ELR (cell line): ENCODE measurements at places on chromosomes 13 and 19.

DNA sequence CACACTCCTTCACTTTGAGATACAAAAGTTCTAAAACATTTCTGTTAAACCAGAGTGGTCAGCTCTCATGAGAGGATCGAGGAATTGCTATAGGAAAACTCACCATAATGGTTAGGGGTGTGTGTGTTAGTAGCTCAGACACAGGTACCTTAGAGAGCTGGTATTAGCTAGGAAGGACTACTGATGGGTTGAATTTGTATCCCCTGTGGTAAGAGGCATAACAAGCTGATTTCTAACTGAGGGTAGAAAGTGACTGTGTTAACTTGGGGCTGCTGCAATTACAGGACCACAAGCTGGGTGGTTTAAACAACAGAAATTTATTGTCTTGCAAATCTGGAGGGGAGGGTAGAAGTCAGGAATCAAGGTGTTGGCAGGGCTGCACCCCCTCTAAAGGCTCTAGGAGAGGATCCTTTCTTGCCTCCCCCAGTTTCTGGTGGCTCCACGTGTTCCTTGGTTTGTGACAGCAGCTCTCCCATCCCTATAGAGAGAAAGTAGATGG, 17.4 kb downstream of the LEUTX start:
- DNase-seq: no peak

DNA sequence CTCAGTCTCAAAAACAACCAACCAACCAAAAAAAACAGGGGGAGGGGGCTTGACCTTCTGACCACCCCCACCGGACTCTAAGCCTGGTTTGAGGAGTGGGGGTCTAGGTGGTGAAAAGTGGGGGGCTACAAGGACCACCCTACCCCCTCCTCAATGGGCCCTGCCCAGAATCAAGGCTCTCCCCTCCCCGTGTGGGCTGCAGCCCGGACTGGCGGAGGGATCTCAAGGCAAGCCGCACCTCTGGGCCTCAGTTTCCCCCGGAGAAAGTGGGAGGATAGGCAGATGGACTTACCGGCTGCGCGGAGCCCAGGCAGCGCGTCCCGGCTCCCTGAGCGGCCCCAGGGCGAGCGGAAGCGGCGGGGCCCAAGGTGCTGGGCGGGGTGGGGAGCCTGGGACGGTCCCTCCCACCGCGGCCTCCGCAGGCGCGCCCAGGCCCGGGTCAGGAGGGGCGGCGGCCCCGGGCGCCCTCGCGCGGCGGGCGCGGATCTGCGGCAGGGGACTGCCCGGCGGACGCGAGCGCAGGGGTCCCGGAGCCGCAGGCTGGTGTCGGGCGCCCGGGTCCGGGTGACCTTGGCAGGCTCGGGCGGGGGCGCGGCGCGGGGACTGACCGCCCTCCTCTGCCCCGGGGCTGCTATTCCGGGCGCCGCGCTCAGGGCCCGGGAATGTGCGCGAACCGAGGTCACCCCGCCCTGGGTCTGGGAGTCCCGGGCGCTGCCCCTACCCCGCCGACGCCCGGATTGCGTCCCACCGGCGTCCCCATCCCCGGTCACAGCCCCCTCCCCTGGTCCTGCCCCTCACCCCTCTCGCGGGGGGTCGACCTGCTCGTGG, at the start of gene ADAMTSL5:
Gene ADAMTSL5, minus strand, starts transcription at position 349 of the 828 bp plus-strand sequence. CDS start 2,076 bp downstream, outside the sequence.
- DNase-seq: peak; percentile 81

GRCh38 chr19:15869109-15869555, 28.7 kb downstream of the CYP4F2 start:
- DNase-seq: peak; percentile 34

GRCh38 chr19:35752746-35753350, 4.0 kb downstream of the HSPB6 start:
- DNase-seq: no peak

- no peak for DNase-seq
Measured at GRCh38 chr13:51005566-51005965, 96.0 kb downstream of the RNASEH2B start.

GRCh38 chr19:44643605-44644401, at the start of gene PVR:
Gene PVR, plus strand, starts transcription at chr19:44643910. Its CDS starts 187 bp downstream, at chr19:44644097.
- peak; percentile 83 for DNase-seq

- no peak for DNase-seq
Measured at GRCh38 chr13:27967203-27967735, 1.8 kb downstream of the CDX2 start.

GRCh38 chr13:19658831-19659230, 25.4 kb downstream of the MPHOSPH8 start:
- DNase-seq: no peak

DNA sequence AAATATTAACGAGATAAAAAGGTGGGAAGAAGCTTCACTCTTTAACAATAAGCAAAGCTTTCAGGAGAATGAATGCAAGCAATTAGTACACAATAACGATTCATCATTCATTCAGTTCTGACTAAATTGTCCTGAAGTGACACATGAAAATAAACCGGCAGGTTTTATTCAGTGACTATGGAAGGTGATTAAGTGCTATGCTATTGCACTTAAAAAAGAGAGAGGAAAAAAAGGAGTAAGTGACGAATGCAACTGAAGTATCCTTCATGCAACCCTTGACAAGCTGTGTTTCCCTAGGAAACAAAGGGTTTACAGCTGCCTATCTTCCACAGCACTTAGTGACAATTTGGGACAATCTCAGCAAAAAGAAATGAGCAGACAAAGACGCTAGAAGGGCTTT, 1.4 kb downstream of the LIG4 start:
- DNase-seq: peak; percentile 64

GRCh38 chr13:75826391-75826790, 190.3 kb downstream of the LMO7 start:
- no peak for DNase-seq

- peak; percentile 33 for DNase-seq
Measured at GRCh38 chr13:37868691-37869505, 674 bp downstream of the TRPC4 start.

DNA sequence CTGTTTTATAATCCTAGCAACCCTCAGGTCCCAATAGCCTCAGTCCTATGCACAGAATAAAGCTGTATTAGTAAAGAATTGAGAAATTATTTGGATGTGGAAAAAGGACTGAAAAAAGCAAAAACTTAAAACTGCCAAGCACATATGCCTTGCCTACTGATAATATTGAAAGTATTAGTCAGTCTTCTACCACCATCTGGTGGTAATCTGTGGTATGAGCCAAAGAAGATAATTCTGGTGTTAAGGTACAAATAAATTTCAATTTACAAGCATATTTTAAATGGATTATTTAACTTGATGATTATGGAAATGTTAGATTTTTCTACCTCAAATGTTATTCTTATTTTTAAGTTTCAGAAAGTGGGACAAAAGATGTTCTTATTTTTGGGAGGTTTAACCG, 460.3 kb upstream of the KLHL1 start:
- peak; percentile 63 for DNase-seq

DNA sequence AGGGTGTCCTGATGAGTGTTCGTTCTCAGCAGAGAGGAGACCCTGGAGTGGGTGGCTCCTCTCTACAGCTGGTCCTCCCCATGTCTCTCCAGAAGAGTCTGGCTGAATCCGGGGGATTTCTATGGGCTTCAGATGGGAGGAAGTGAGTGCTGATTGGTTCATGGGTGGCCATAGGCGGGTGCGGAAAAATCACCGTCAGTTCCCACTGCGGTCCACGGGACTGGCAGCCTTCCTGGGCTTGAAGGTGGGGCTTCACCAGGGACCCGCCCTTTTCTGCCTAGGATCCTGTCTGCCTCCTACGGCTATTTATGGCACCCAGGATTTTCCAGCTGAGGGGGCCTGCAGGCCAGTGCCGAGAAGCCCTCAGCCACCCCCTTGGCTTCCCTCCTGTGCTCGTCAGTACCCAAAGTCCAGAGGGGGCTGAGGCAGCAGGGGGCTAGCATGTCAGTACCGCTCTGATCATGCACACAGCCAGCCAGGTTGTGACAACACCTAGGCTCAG, 18.4 kb downstream of the CPB2 start:
- no peak for DNase-seq

DNA sequence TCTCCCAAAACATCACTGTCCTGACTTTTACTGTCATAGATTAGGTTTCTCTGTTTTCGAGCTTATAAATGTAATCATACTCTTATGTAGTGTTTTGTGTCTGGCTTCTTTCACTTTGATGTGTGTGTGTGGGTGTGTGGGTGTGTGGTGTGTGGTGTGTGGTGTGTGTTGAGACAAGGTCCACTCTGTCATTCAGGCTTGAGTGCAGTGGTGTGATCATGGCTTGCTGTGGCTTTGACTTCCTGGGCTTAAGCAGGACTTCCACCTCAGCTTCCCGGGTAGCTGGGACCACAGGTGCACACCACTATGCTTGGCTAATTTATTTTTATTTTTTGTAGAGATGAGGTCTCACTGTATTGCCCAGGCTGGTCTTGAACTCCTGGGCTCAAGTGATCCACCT, 59.6 kb downstream of the PDS5B start:
- DNase-seq: no peak

- no peak for DNase-seq
Measured at GRCh38 chr13:72104656-72105180, 237.7 kb upstream of the DACH1 start.

DNA sequence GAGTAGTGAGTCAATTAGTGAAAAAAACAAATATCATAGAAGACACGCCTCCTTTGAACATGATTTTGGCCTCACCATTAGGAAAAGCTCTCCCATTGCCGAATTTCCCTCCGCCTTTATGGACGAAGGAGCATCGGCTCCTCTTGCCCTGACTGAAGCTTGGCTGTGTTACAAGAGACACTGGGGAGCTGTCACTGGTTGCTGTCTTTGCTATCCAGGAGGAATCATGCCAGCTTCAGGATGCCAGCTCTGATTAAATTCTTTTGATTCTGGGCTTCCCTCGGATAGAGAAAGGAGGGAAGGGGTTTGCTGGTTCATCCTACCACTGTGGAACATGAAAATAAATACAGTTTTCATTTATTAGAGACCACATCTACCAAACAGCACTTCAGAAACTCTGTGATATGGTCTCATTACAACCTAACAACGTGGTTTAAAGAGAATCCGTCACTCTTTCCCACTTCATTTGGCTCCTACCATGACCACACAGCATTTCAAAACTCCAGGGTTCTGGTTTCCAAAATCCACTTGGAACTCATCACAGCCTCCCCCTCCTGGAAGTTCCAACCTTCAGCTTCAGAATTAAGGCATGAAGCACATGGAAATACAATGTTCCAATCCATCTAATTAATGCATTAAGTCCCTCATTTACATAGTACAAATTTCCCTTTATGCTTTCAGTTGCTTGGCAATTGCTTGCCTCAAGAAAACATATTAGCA, 446.0 kb downstream of the EFNB2 start:
- DNase-seq: no peak

- DNase-seq: no peak
Measured at GRCh38 chr13:26372747-26373146, 118.8 kb downstream of the CDK8 start.

DNA sequence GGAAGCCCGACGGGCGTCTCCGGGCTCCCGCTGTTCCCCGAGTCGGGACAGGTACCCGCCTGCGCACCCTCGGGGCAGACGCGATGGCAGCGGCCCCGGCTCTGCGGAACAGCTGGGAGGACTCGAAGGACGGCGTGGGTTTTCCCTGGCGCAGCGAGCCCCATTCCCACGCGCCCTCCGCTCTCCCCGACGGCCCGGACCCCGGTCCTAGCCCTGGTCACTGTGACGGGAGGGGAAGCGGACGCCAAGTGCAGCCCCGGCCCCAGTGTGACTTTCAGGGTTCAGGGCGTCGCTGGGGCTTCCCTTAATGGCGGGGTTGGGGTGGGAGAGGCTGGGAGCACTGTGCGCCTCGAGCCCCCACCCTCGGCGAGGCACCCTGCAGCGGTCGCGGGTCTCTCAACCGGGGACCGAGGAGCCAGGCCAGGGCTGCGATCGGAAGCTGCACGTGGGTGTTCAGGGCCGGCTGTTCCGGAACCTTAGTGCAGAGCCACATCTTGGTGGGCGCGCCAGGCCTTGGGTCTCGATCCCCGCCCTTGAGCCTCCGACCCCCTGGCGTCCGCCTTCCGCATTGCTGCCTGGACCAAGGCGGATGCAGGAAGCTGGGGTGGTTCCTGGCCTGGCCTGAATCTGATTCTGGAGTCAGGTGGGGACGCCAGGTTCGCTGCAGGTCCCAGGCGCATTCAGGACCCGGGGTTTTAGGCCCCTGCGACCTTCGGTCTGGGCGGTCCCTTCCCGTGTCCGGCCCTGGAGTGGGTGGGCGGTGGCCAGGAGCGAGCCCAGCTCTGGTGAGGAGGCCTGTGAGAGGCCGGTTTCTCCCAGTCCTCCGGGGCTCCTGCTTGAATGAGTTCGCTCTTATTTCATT, 3.5 kb downstream of the LGALS7B start:
- DNase-seq: no peak

GRCh38 chr13:45711951-45712350, 9.8 kb downstream of the CBY2 start:
- DNase-seq: no peak

- peak; percentile 55 for DNase-seq
Measured at GRCh38 chr19:1837625-1838105, 10.6 kb downstream of the REXO1 start.

DNA sequence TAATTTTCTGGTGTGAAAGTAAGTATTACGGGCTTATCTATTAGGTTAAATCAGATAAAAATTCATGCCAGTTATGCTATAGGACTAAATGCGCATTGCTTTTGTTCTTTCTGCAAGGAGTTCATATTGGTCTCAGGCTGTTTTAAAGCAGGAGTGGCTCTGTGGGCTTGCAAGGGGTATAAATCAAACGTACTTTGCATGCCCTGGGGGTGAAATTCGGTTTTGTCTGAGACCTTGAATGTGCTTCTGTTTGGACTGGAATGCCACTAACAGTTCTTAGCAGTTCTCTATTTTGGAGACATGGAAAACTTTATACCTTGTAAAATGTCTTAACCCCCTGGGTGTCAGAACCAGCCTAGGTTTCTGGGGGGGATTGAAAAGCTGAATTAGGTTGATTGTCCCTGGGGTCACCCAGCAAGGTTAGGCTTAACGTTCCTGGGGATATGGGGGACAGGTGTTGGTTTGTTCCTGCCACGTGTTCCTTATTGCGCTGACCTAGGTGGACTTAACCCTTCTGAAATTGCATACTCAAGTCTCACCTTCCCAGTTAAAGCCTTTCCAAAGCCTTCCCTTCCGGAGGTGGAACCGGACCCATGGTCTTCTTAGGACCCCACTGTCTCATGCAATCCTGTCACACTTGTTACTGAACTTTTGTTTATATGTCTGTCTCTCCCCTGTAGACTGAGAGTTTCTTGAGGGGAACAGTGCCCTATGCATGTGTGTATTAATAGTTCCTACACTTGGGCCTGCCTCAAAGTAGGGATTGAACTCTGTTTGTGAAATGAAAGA, 182.2 kb downstream of the LMO7 start:
- DNase-seq: no peak

- DNase-seq: no peak
Measured at GRCh38 chr13:91360246-91360751, 12.8 kb downstream of the MIR17HG start.

GRCh38 chr19:17035842-17036424, 9.3 kb upstream of the CPAMD8 start:
- DNase-seq: peak; percentile 16

GRCh38 chr13:111143865-111144540, 28.9 kb downstream of the ARHGEF7 start:
- DNase-seq: no peak

DNA sequence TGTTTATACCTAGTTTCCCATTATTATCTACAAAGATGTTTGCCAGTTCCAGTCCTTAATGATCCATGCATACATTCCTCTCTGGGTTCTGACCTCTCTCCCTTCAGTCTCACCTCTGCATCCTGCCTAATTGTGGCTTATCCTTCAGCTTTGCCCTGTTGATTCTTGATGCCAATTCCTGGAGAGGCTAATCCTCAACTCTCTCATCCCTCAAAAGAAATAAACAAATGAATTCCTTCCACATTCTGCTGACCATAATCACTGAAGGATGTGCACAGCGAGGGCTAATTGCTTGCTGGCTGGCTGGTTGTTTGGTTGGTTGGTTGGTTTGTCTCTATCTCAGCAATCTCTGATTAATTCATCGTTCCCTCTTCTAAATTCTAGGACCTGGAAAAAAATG, 113.8 kb downstream of the IRS2 start:
- DNase-seq: peak; percentile 44
